GF-D8 (cell line): ENCODE measurements at places on chromosomes 5 and 9.

GRCh38 chr5:135234242-135234641 lies 164.8 kb downstream of the MACROH2A1 start:
- no peak for DNase-seq

DNA sequence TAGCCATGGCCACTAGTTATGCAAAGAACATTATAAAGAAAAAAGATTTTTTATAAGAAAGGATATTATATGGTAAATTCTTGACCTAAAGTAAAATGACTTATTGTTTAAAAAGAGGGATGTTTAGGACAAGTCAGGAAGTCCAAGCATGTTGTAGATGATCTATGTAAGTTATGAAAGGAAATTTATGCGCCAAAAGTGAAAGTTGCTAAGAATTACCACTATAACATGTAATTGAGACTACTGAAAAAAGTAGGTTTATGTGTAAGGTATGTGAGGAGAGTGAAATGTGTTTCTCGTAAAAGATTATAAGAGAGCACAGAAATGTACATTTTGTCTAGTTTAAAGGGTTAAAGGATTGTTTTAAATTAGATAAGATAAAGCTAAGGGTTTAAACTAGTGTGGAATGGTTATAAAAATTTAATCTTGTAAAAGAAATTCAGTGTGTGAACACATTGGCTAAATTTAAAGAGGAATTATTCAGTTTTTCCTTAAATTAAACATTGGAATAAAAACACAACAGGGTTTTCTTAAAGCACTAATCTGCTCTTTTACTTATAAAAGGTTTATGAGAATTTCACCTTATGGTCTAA lies 1100.4 kb upstream of the EDIL3 start:
- no peak for DNase-seq

DNA sequence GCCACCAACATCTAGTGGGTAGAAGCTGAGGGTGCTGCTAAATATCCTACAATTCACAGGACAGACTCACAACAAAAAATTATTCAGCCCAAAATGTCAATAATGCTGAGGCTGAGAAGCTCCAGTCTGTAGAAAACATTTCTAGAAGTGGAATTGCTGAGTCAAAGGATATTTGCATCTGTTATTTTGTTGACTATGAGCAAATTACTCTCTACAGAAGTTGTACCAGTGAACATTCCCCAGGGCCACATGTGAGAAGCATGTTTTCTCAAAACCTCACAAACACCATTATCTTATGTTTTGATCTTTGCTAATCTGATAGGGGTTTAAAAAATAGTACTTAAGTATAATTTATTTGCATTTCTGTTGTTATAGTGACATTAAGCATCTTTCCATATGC lies 15.4 kb downstream of the ITK start:
- no peak for DNase-seq

DNA sequence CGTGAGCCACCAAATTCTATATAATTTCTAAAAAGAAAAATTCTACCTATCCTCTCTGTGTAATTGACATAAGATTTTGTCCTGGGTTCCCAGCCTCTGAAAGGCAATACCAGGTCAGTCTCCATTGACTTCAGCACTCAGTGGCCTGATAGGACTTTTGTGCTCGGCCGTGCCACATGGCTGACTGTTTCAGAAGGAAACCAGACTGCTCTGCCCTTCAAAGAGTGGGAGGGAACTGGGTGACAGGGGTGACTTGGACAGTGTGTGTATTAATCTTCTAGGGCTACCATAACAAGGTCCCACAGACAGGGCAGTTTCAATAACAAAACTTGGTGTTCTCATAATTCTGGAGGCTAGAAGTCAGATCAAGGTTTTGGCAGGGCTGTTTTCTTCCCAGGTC lies 43.0 kb downstream of the ARHGAP26 start:
- no peak for DNase-seq

DNA sequence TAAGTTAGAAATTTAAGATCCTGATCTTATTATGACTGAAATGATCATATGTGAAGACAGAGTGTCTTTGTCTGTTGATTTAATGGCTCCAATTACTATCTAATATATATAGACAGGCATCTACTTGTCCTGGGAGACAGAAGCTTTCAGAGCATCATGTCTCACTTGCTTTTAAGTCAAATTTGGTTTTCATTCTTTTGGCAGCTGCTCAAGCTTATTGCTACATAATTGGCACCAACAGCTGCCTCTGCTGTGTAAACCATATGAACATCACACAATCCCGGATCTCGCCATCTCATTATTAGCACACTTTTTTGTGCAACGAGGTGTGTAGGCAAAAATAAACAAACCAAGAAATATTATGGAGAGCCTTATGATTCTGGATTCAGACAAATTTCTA lies 1717.9 kb downstream of the EFNA5 start:
- DNase-seq = no peak

- no peak for DNase-seq
These were observed 7.9 kb downstream of the NACC2 start for GRCh38 chr9:136086951-136087740.

DNA sequence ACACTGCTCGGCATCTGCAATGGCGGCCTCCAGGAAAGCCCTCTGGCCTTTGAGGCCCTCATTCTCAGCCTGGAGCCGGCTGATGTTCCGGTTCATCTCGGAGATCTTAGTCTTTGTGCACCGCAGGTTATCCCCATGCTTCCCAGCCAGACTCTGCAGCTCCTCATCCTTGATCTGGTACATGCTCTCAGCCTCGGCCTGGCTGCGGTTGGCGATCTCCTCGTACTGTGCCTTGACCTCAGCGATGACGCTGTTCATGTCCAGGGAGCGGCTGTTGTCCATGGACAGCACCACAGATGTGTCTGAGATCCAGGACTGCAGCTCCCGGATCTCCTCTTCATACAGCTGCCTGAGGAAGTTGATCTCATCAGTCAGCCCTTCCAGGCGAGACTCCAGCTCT lies 21.9 kb downstream of the CEP120 start:
- no peak for DNase-seq

DNA sequence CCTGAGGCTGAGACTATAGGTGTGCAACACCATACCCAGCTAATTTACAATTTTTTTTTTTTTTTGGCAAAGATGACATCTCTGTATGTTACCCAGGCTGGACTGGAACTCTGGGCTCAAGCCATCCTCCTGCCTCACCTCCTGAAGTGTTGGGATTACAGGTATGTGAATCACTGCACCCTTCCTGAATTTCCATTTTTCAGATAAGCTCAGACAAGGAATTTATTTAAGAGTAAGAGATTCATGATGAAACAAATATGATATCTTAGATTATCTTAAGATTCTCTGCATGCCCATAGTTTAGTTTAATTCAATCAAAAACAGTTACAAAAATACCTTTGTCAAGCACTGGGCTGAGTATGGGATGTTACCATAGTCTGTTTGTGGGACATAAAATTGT lies 128.4 kb upstream of the BASP1 start:
- DNase-seq = no peak

DNA sequence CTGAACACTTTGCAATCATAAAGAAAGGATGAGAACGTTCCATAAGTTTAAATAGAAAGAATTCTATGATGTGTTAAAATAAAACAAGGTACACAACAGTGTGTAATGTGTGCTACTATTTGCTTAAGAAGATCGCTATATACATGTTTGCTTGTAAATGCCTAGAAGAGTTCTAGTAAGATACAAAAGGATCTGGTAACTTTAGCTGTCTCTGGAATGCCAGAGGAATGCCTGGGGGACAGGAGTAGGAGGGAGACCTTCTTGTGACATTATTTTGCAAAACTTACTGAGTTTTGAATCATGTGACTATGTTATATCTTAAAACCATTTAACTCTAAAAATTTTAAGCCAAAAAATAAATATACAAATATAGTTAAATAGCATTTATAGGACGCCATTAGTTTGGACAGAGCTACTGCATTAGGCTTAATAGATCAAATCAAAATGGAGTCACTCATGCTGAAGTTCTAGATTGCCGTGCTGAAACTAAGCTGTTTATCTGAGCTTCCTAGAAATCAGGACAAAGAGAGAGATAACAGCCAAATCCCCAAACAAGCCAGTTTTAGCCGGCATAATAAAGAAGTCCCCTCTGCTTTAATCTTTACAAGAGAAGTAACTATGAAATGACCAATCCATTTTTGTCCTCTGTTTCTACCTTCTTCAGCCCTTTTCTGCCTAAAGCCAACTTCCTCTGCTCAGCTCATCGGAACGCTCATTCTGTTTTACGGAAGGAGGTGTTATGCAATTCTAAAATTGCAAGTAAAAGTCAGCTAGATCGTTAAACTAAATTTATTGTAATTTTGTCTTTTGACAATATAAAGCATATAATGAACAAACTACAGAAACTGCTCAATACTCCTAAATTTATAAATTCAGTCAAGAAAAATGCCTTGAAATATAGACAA lies 44.8 kb downstream of the LIX1 start:
- no peak for DNase-seq

GRCh38 chr5:14445576-14446290 lies 135.9 kb upstream of the OTULINL start:
- no peak for DNase-seq

- no peak for DNase-seq
These were observed 620.6 kb downstream of the PDE4D start for GRCh38 chr5:59272809-59273427.

GRCh38 chr5:88760527-88760926 lies 122.5 kb downstream of the MEF2C start:
- no peak for DNase-seq

DNA sequence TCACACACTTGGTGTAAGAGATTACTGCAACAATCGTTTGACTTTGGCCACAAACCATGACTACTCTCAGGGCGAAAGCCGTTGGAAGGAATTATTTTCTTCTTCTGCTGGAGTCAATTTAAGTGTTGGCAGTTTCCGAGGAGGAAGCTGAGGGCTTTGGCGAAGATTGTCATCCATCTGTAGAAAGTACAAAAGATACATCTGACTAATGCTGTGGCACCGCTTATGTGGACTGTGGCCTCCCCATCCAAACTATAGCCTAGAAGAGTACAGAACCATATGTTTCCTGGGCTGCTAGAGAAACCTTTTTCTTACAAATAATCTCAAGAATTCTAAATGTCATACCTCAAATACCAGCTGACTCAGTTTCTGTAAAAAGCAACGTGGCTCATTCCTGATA lies 7.4 kb downstream of the MTX3 start:
- DNase-seq = no peak

DNA sequence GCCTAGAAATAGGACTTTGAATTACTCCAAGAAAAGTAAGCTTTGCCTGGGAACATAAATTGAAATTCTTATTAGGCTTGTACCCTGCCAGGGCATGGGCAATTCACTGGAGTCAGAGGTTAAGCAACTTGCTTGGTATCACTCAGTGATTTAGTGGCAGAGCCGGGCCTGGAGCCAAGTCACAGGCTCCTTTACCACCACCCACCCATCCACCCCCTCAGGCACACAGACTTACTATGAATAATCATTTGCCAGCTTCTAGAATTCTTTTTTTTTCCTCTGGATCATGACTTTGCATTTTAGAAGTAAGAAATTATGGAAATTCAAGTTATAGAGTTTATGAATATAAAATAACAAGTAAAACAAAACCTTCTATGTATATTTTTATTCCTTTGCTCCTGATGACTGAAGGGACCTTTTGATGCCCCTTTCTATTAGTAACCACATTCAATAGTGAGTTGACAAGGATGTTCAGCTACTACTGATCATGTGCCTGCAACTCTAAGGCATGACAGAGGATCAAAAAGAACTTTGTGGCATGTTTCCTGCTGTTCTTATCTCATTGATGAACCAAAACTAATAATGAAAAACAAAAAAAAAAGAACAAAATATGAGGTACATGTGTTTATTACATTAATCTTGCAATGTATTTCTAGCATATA lies 614.7 kb downstream of the TLR4 start:
- no peak for DNase-seq

DNA sequence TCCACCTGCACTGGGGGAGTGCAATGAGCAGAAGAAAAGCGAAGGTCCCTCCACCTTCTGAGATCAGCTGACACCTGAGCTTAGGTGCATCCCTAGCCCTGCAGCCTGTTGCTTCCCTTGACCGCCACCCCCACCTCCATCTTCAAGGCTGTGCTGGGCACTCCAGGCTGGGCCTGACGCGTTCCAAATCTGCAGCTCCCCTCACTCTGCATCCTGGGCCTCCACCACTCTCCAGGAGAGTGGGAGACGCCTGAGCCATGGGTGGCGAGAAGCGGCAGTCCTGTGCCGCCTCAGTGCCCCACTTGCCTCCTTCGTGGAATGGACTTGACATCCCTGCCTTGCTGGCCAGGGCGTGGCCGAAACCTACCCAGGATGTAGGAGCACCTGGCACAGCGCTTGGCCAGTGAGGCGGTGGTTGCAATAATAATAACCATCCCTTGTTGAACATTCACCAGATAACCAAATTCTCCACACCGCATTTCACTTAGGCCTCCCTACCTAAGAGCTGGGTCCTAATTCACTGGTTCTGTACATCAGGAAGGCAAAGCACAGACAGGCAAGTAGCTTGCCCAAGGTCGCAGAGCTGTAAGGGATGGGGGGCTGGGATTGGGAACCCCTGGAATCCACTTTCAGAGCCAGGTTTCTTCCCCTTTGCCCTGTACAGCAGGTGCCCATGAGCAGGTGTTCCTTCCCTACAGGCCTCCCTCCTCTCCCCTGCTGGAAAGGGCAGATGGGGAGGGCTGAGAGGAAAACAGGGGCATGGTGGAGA lies 11.7 kb downstream of the B4GALT7 start:
- no peak for DNase-seq

DNA sequence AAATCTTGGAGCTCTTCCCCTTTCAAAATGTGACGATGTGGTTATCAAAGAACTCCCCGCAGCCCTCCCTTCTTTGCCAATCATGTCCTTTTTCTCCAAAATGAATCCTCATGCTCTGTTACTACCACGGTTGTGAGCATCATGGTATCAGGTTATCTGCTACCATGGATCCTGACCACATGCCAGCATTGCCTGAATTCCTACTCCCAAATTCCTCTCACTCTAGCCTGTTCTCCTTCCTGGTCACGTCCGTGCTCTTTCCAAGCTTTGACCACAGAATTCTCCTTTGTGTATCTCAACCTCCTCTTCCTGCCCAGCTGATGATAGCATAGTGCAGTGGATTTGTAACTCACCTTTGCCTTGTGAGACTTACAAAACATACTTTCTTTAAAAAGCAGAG lies 59.5 kb upstream of the FBXL7 start:
- DNase-seq = no peak

- no peak for DNase-seq
These were observed 16.7 kb downstream of the MRRF start for GRCh38 chr9:122281368-122281767.

GRCh38 chr9:128138001-128138400 lies 10.5 kb upstream of the PTGES2 start:
- no peak for DNase-seq

GRCh38 chr5:168411871-168412270 lies 74.4 kb upstream of the RARS1 start:
- DNase-seq = no peak

GRCh38 chr9:108525186-108525585 lies 330.6 kb downstream of the ACTL7B start:
- no peak for DNase-seq

- DNase-seq = no peak
These were observed 30.6 kb upstream of the IQGAP2 start for GRCh38 chr5:76372323-76373054.

DNA sequence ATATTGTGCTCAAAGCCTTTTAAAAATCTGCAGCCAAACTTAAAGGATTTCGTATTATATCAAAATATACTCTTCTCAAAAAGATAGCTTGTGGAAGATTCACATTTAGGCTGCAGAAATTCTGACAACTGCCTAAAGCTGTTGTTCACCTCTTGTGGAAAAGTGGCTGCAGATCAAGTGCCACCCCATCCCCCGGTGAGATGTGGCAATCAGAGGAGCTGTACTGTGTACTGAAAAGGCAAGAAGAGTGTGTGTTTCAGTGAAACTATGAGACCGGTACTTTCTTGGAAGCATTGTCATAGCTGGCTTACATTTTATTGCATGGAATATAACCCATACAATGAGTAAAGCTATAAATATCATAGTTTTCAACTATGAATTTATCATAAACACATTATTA lies 64.3 kb downstream of the CDH18 start:
- no peak for DNase-seq
